ENCODE measurements at places on chromosomes 3 and 15.

GRCh38 chr15:67469680-67470079 lies 51.3 kb upstream of the C15orf61 start:
- DNase-seq: no peak

GRCh38 chr3:87367736-87368135 lies 91.4 kb upstream of the POU1F1 start:
- DNase-seq: no peak

GRCh38 chr15:50050986-50051743 lies 67.9 kb downstream of the ATP8B4 start:
- DNase-seq: no peak

GRCh38 chr3:110869736-110870135 lies 201.9 kb upstream of the NECTIN3 start:
- no peak for DNase-seq

DNA sequence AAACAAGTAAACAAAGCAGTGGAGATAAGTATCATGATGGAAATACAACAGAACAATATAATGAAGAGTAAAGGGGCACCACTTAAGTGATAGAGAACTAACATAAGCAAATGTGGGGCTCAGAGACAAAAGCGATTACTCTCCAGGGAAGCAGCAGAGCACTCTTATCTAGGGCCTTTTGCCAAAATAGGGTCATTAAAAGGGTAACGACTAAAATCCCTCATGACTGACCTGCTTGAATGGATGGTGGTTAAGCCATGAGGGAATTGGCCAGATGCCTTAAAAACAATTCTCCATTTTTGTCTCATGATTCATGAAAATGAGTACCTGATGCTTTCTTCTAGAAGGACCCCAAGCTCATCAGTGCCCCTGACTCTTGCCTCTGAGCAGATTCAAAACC lies 3.2 kb upstream of the SLC7A14 start:
- DNase-seq: peak; percentile 95

- DNase-seq: no peak
These were observed 210.7 kb upstream of the NSMCE3 start for GRCh38 chr15:29480278-29480677.

- no peak for DNase-seq
These were observed 10.2 kb upstream of the FBLN2 start for GRCh38 chr3:13538520-13539291.

All from NCI-H2029 treated with DMSO at 0.1 percent for 48 hours (cell line).